MCF 10A (cell line): ENCODE measurements at places on chromosomes 2 and 18. TPM values are rescaled to one million over a fixed set of nuclear protein-coding genes. Genes with fewer than 3 reads are reported as not detected.
A peak's percentile ranks its signal among the peaks of the same experiment; 100 is the strongest.

TRIM43 gene
- total RNA-seq: not detected in 2 replicates

SERPINB12 gene
- not detected in 2 replicates for total RNA-seq

KCNK3 gene
- total RNA-seq: not detected in 2 replicates

ALLC gene
- not detected in 2 replicates for total RNA-seq

- no peaks in the 10 kb centered on the region for H3K36me3 ChIP-seq
- no peak overlapping the region for H3K4me3 ChIP-seq
- no peaks in the 10 kb centered on the region for H3K27me3 ChIP-seq
- DNase-seq: no peak
Observed at GRCh38 chr18:44128365-44128764, 552.3 kb upstream of the SETBP1 start.

GRCh38 chr2:118510807-118511206, 336.6 kb downstream of the EN1 start:
- H3K4me1 ChIP-seq: no peaks in the 10 kb centered on the region
- no peaks in the 10 kb centered on the region for H3K27me3 ChIP-seq
- DNase-seq: no peak
- H3K4me3 ChIP-seq: no peak overlapping the region

DNA sequence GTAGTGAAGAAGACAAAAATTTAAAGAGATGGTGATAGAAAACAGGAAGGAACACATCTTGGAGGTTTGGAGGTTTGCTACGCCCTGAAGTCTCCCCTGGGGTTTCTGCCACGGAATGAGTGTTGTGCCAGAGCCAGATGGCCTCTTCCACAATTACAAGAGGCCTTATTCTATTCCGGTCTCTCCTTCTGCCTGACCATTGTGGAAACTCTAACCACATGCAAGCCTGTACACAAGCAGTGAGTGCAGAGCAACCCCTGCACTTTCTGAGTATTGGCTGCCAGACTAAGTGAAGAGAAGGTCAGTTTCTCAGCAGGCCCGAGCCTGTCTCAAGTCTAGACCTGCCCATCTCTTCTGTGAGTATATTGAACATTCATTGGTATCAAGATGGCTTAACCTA, 22.7 kb upstream of the MYO1B start:
- no peaks in the 10 kb centered on the region for H3K36me3 ChIP-seq
- DNase-seq: peak; percentile 9
- H3K27ac ChIP-seq: peak overlapping the region; percentile 68
- no peak overlapping the region for H3K4me3 ChIP-seq

- no peak overlapping the region for H3K4me3 ChIP-seq
- peak; percentile 31 for DNase-seq
- no peak overlapping the region for H3K27ac ChIP-seq
- no peaks in the 10 kb centered on the region for H3K36me3 ChIP-seq
- H3K4me1 ChIP-seq: peaks cover 5% of the 10 kb centered on the region
Observed at GRCh38 chr2:235433860-235434259, 60.0 kb upstream of the AGAP1 start.

GRCh38 chr2:176172007-176172894, 15.1 kb downstream of the HOXD3 start:
- H3K36me3 ChIP-seq: no peaks in the 10 kb centered on the region
- DNase-seq: no peak
- no peaks in the 10 kb centered on the region for H3K4me1 ChIP-seq
- no peak overlapping the region for H3K4me3 ChIP-seq
- no peak overlapping the region for H3K27ac ChIP-seq
- H3K27me3 ChIP-seq: no peaks in the 10 kb centered on the region

- peaks cover 39% of the 10 kb centered on the region for H3K36me3 ChIP-seq
- H3K27ac ChIP-seq: no peak overlapping the region
- no peak overlapping the region for H3K4me3 ChIP-seq
- H3K4me1 ChIP-seq: peaks cover 15% of the 10 kb centered on the region
- no peak for DNase-seq
Observed at GRCh38 chr2:38323623-38324022, 53.5 kb downstream of the ATL2 start.

DNA sequence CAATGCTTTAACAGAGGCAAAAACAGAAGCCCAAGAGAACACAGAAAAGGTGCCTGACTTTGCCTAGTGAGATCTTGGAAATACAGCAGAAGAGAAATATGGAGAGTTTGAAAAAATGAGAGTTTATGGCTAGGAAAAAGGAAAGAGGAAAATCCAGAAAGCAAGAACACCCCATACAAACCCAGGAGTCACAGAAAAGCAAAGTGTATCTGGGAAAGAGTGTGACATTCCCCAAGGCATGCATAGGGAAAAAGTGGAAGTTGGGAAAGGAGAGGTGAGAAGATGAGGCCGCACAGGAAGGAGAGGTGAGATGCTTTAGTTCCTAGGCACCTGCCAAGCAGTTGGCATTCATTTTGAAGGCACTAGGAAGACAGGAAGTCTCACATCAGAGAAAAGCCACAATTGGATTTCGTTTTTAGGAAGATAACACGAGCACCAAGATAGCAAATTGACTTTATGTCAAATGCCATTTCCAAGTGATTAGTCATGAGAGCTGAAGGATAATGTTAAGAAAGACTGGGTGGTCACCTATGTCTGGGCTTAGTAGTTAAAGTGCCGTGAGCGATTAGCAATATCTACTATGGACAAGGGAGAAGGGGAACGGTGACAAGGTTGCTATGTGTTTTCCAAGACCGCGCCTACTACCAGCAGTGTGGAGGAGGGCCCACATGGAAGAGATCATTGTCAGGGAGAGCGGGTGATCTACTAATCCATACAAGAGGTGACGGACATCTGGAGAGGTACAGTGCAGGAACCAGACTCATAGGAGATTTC, 224.1 kb upstream of the PARD3B start:
- H3K4me3 ChIP-seq: no peak overlapping the region
- DNase-seq: no peak
- peaks cover 11% of the 10 kb centered on the region for H3K4me1 ChIP-seq
- no peak overlapping the region for H3K27ac ChIP-seq
- H3K36me3 ChIP-seq: no peaks in the 10 kb centered on the region

GRCh38 chr2:238138331-238139195, at the start of gene KLHL30:
TSS of gene KLHL30 (plus strand) at chr2:238138668. CDS start at chr2:238140755, 2,087 bp downstream.
- no peaks in the 10 kb centered on the region for H3K36me3 ChIP-seq
- H3K4me3 ChIP-seq: no peak within 1 kb of the TSS
- H3K27me3 ChIP-seq: no peaks in the 10 kb centered on the region
- no peak for DNase-seq
- peaks cover 20% of the 10 kb centered on the region for H3K4me1 ChIP-seq

DNA sequence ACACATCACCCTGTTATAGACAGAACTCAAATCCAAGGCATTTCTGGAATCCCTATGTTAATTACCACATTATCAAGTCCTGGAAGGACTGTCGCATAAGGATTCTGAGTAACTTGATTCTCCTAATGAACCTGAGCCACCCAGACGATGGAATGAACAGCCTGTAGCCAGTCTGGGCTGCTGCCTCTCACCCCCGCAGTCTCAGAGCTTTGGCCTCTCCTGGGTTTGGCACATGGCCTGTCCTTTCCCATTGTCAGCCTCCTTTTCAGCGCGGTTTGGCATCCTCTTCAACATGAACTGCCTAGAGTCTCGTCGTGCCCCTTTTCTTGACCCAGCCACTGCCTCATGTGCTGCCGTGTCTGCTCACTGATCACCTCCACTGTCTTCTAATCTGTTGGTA, 147.6 kb downstream of the SLC8A1 start:
- no peaks in the 10 kb centered on the region for H3K27me3 ChIP-seq
- no peaks in the 10 kb centered on the region for H3K4me1 ChIP-seq
- H3K36me3 ChIP-seq: no peaks in the 10 kb centered on the region
- no peak overlapping the region for H3K27ac ChIP-seq
- DNase-seq: no peak

DNA sequence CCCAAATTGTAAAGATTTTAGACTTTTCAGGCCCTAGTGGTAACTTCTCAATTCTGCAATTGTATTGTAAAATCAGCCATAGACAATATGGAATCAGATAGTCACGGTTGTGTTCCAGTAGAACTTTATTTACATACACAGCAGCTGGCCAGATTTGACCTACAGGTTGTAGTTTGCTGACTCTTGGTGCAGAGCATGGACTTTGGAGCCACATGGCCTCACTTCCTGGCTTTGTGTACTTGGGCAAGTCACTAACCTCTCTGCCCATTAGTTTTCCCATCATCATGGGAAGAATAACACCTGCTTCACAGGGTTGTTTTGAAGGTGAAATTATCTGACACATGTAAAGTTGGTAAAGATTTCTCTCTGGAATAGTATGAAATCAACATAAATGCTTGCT, 147.6 kb downstream of the TMEM200C start:
- peaks cover 56% of the 10 kb centered on the region for H3K27me3 ChIP-seq
- no peaks in the 10 kb centered on the region for H3K4me1 ChIP-seq
- no peak overlapping the region for H3K4me3 ChIP-seq
- no peak overlapping the region for H3K27ac ChIP-seq
- no peaks in the 10 kb centered on the region for H3K36me3 ChIP-seq

DNA sequence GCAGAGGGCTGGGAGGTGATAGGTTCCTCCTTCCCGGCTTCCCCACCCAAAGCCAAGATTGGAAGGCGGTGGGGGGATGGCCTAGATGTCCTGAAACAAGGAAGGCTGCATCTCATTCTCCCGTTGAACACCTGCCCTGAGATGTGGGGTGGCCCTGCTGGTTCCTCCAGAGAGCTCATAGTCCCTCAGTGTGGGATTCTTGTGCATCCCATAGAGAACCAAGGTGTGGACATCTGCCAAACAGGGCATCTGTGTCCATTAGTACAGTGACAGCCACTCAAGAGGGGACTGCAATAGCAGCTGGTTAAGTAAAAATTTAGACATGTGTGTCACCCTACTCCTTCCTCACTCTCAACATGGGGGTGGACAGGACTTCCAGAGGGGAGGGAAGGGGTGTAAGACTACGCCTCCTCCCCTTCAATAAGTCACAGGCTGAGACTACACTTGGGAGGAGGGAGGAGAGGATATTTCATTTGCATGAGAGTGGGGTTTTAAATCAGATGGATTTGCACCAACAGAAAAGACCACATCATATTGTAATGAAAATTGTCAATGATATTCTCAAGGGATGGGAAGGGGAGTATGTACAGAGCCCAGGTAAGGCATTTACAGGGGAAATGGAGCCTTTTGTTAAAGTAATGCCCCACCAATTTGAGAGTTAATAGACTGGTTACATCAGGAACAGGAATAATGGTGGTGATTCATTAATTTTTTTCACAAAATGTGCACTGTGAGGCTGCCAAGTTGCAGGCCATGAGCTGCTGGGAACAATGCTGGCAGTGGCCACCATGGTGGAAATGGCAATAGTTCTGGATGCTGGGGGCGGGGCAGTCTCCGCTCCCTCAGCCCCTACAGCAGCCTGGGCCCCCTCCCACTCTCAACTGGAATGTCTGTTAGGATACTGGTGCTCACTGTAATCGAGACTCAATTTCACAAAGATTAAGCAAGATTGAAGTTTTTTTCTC, 80.6 kb downstream of the TEX51 start:
- H3K27ac ChIP-seq: no peak overlapping the region
- no peaks in the 10 kb centered on the region for H3K36me3 ChIP-seq
- H3K4me3 ChIP-seq: no peak overlapping the region
- DNase-seq: no peak

GRCh38 chr2:20468549-20469500, 22.0 kb downstream of the RHOB start:
- H3K36me3 ChIP-seq: no peaks in the 10 kb centered on the region
- DNase-seq: no peak
- peaks cover 5% of the 10 kb centered on the region for H3K4me1 ChIP-seq
- H3K27me3 ChIP-seq: no peaks in the 10 kb centered on the region

GRCh38 chr2:117019357-117019756, 795.1 kb upstream of the DDX18 start:
- H3K27ac ChIP-seq: no peak overlapping the region
- H3K4me1 ChIP-seq: no peaks in the 10 kb centered on the region
- no peak for DNase-seq
- no peaks in the 10 kb centered on the region for H3K36me3 ChIP-seq

GRCh38 chr18:26803643-26804042, 61.9 kb downstream of the AQP4 start:
- peak; percentile 20 for DNase-seq
- no peak overlapping the region for H3K4me3 ChIP-seq
- H3K36me3 ChIP-seq: no peaks in the 10 kb centered on the region

DNA sequence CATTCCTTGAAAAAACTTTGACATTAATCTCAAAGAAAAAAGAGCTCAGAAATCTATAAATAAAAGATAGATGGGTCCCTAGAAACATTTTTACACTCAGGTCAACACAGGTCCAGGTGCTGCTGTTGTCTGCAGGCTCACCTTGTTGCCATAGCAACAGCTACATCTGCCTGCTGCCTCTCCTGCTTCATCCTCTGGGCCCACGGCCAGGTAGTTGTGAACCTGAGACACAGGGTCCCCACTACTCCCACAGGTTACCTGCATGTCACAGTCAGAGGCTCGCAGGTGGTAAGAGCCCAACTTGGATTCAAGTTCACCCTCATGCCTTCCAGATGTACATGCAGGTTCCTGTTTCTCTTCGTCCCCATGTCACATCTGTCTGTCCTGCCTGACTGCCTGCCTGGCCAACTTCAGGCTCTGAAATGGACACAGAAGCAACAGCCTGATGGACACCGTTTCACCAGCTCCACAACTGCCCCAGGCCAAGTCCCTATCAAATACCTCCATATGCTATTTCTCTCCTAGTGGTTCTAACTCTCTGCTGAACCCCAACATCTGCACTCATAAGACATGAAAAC, 88.3 kb upstream of the SALL3 start:
- peaks cover 6% of the 10 kb centered on the region for H3K36me3 ChIP-seq
- no peaks in the 10 kb centered on the region for H3K4me1 ChIP-seq
- no peak for DNase-seq
- H3K27ac ChIP-seq: no peak overlapping the region
- H3K27me3 ChIP-seq: no peaks in the 10 kb centered on the region

GRCh38 chr2:65073879-65074565, 17.8 kb downstream of the CEP68 start:
- peaks cover 57% of the 10 kb centered on the region for H3K36me3 ChIP-seq
- no peak overlapping the region for H3K27ac ChIP-seq
- no peaks in the 10 kb centered on the region for H3K27me3 ChIP-seq
- peaks cover 26% of the 10 kb centered on the region for H3K4me1 ChIP-seq
- no peak overlapping the region for H3K4me3 ChIP-seq

- H3K27ac ChIP-seq: no peak overlapping the region
- H3K4me3 ChIP-seq: no peak overlapping the region
- no peaks in the 10 kb centered on the region for H3K4me1 ChIP-seq
- peak; percentile 19 for DNase-seq
- peaks cover 7% of the 10 kb centered on the region for H3K36me3 ChIP-seq
- H3K27me3 ChIP-seq: no peaks in the 10 kb centered on the region
Observed at GRCh38 chr2:232230560-232230959, 148.0 kb upstream of the ALPP start.

GRCh38 chr2:45822272-45822630, 170.8 kb downstream of the PRKCE start:
- H3K4me3 ChIP-seq: peak overlapping the region; percentile 50
- no peaks in the 10 kb centered on the region for H3K27me3 ChIP-seq
- peak overlapping the region; percentile 49 for H3K27ac ChIP-seq
- H3K36me3 ChIP-seq: peaks cover 14% of the 10 kb centered on the region

- no peaks in the 10 kb centered on the region for H3K36me3 ChIP-seq
- peak overlapping the region; percentile 42 for H3K27ac ChIP-seq
- peaks cover 11% of the 10 kb centered on the region for H3K4me1 ChIP-seq
- peaks cover 11% of the 10 kb centered on the region for H3K27me3 ChIP-seq
Observed at GRCh38 chr18:61199171-61199848, 133.9 kb upstream of the CDH20 start.
